ENCODE measurements at places on chromosomes 3 and 15.

GRCh38 chr3:123586131-123586530 lies 1.3 kb upstream of the HACD2 start:
- DNase-seq: peak; percentile 61

GRCh38 chr3:16132928-16133327 lies 41.6 kb upstream of the GALNT15 start:
- DNase-seq: no peak

- no peak for DNase-seq
Observed at GRCh38 chr15:58473724-58474123, 41.9 kb downstream of the LIPC start.

DNA sequence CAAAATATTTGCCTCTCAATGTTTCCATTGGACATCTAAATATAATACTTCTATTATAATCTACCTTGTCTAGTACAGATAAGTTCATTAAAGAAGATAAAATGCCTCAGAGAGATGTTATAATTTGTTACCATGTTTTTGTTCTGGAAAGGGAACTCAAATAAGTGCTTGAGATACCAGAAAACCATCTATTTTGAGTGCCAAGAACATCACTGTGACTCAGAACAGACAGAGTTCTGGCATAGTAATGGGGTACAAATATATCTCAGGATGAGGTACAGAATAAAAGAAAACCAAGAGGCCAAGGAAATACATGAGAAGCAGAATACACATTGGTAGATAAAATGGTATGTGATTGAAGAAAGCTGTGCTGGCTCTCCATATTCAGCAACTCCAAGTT lies 58.9 kb downstream of the IMPG2 start:
- DNase-seq: no peak

GRCh38 chr15:100060276-100060926 lies 281.4 kb downstream of the ADAMTS17 start:
- no peak for DNase-seq

GRCh38 chr15:80777826-80778620 lies 1.1 kb upstream of the CEMIP start:
- DNase-seq: no peak

DNA sequence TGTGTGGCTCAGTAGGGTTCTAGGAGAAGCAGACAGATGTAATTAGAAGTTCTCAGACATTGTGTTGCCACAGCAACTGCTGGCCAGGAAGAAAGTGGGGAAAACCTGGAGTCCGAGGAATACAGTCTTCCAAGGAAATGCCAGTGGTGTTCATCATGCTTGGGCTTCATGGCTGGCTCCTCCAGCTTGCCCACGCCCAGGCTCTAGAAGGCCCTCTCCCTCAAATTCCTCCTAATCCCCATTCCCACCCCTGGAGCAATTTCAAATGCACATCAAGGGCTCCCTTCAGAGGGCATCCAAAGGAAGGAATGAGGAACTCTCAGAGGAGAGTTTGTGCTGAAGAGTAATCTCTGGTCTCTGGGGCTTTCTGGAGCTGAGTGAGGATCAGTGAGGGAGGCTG lies 21.9 kb downstream of the FSTL1 start:
- DNase-seq: no peak

- no peak for DNase-seq
Observed at GRCh38 chr3:2516762-2517441, 418.2 kb downstream of the CNTN4 start.

GRCh38 chr3:188309437-188310269 lies 155.7 kb downstream of the LPP start:
- no peak for DNase-seq

GRCh38 chr3:79886204-79886603 lies 118.4 kb upstream of the ROBO1 start:
- DNase-seq: no peak

GRCh38 chr3:113156816-113157333 lies 54.5 kb upstream of the BOC start:
- DNase-seq: no peak

DNA sequence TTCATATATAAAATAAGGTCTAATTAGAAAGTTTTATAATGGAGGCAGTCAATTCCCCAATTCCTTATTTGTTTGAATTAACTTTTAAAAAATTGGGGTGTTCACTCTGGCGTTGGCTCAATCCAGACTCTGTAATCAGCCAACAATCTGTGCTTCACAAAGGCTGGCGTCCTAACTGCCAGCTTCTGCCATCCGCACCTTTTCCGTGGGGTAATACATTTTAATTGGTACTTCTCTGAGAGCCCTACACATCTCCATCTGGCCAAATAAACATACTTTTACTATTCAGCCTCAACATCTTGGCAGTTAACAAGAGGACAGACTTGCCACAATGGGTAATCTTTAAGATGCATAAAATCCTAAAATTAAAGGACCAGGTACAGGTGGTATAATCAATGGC lies 125.2 kb upstream of the CCNL1 start:
- no peak for DNase-seq

DNA sequence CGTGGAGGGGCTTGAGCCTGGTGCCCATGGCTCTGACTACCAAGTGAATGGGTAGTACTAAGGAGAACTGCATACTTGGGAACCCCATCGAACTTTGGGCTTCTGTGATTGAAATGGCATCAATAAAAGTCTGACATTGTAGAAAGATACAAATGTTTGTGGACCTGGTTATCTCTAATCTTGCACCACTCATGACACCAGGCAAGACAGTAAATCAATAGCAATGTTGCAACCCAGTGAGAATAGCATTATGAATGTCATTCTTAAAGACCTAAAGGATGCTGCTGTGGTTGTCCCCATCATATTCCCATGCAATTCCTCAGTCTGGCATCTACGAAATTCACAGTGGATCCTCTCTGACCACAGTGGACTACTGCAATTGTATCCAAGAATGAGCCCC lies 233.6 kb upstream of the LYSMD4 start:
- DNase-seq: no peak

DNA sequence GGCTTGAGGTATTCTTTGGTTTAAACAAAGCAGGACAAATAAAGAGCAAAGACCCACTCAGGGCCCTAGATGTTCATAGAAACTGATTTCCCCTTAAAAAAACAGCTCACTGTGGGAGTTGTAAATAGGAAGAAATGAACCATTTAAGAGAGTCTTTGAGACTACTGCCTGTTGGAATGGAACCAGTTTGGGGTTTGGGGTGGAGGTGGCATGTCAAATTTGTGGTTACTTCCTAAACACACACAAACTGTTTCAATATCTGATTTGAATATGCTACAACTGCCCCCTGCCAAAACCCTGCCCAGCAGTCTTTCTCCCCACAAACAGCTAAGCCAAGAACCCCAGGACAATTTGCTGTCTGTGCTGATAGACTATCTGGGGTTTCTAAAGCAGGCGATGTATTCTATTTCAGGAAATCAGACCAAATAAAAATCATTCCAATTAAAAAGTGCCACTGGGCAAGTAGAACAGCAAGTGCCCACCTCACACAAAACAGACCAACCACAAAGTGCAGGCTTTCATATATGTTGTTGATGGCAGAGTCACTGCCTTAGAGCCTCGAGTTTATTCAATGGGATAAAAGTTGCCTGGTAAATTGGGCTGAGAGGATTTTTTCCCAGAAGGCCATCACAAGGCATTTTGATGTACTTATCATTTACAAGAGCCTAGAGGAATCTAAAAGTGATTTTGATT lies 293.9 kb upstream of the PROK2 start:
- DNase-seq: no peak

DNA sequence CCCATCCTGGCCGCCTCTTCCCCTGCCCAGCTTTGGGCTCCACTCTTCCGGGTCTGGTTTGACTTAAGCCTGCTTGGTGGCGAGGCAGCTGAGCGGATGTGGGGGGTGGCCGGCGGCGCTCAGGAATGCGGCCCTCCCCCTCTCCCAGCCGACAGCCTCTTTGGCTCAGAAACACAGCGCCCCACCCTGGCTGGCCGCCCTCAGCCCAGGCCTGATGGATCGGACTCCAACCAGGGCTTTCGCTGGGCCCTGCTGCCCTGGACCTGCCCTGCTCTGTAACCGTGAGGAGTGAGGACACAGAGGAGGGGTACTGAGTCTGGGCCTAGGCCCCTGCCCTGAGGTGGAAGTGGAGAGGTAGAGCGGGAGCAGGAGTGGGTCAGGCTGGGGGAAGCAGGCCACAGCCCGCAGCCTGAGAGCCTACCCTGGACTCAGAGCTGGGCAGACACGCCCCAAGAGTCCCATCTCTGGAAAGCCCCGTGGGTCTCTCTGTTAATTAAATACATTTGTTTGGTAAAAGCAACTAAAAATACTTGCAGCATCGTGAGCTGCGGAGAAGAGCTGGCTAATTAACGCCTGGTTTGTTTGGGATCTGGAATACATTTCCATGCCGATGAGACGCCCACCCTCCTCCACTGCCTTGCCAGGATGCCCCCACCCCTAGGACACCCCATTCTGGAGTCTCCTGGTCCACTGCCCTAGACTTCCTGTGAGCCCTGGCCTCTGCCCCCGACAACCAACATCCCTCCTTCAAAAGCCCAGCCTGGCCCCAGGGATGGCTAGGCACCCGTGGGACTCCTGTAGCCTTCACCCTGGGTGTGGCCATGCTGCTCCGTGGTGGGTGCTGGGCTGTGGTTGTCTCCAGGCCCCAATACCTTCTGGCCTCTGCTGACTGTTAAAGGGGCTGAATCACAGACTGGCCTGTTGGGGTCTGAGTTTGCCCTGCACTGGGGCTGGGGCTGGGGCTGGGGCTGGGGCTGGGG lies 19.6 kb downstream of the PLXNA1 start:
- no peak for DNase-seq

GRCh38 chr15:40323953-40324937 lies 753 bp downstream of the INAFM2 start:
- no peak for DNase-seq

- no peak for DNase-seq
Observed at GRCh38 chr3:98513091-98513511, 9.6 kb downstream of the CLDND1 start.

- no peak for DNase-seq
Observed at GRCh38 chr3:52121464-52121805, 32.8 kb downstream of the POC1A start.

GRCh38 chr3:48016301-48016973 lies at the start of gene MAP4:
Gene MAP4 (minus strand): TSS chr3:48016416. CDS start chr3:47998860, 17,556 bp downstream.
- no peak for DNase-seq

DNA sequence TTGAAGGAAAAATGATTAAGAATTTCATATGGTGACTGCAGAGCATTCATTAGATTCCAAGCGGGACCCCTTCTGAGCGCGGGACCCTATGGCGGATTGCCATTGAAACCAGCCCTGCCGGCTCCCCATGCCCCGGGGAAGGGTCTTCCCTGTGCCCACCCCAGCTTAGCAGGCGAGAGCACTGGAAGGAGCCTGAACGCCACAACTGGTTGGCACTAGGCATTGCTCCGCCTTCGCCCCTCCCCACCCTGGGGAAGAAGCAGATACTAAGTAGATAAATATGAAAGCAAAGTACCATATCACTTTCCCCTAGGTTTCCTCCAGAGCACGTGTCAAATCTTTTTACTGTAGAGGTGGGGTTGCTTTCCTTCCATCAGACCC lies 70.7 kb downstream of the CYP19A1 start:
- no peak for DNase-seq

DNA sequence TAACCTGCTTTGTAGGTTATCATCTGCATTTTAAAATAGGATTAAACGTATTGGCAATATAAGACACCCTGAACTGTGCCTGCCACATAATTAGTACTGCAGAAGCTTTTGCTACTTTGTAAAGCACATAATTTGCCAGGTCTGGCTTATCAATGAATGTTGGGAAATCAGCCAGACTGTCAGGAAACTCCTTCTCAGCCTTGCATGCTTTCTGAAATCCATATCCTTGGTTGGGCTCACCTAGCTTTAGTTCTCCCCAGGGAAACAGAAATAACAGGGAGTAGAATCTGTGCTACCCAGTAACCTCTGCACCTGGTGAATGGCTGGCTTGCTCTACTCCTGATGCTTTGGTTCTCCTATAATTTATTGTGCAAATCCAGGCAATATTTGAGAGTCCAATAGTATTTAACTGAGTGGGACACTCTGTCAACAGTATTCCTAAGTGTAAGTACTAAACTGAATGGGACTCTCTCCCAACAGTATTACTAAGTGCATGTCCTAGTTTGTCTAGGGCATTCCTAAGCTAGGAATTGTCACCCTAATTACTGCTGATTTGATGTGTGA lies 354.5 kb downstream of the WDR72 start:
- DNase-seq: no peak

DNA sequence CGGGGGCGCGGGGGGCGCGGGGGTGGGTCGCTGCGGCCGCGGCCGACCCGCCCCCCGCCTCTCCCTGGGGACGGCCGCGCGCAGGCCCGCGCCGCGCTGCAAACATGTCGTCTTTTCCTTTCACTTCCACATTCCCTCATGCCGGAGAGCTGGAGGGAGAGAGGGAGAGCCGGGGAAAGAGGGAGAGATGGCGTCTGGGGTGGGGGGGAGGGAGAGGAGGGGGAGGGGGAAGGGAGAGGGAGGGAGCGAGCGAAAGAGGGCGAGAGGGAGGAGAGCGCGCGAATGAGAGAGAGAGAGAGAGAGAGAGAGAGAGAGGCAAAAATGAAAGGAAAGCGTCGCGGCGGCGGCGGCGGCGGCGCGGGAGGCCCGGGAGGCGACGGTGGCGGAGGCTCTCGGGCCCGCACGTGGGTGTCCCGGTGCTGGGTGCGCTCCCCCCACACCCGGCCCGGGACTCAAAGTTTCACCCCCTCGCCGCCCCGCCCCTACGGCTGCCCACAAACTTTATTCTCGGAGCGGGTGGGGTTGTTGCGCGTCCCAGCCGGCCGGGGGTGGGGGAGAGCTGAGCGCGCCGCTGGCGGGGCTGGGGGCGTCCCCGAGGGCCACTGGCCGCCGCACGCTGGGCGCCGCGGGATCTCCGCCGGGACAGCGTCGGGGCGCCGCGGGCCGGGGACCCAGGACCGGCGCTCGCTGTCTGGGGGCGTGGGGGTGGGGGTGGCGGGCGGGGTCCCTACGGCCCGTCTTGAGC lies 731 bp downstream of the ZNF710 start:
- peak; percentile 75 for DNase-seq

- no peak for DNase-seq
Observed at GRCh38 chr3:194814878-194815357, 129.2 kb downstream of the FAM43A start.

- DNase-seq: no peak
Observed at GRCh38 chr15:25481208-25481859, 42.5 kb upstream of the UBE3A start.

- no peak for DNase-seq
Observed at GRCh38 chr3:103009609-103010008, 574.8 kb downstream of the ZPLD1 start.

GRCh38 chr15:38670128-38671005 lies 105.8 kb upstream of the RASGRP1 start:
- DNase-seq: no peak

DNA sequence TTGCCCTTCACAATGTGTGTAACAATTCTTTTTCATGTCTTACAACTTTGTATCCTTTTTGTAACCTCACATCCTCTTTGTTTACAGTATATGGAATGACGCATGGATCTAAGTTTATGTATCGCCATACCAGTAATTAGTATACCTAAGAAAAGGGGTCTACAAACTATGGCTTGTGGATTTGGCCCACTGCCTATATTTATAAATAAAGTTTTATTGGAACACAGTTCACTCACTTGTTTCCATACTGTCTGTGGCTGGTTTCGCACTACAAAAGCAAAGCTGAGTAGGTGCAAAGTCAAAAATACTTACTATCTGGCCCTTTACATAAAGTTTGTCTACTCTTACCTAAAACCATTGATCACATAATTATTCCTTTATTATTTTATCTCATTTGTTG lies 226.5 kb downstream of the TBL1XR1 start:
- no peak for DNase-seq
